ENCODE measurements at places on chromosomes 5 and 9.

- DNase-seq: no peak
These were observed 177.1 kb downstream of the NFIB start for GRCh38 chr9:14136646-14137370.

DNA sequence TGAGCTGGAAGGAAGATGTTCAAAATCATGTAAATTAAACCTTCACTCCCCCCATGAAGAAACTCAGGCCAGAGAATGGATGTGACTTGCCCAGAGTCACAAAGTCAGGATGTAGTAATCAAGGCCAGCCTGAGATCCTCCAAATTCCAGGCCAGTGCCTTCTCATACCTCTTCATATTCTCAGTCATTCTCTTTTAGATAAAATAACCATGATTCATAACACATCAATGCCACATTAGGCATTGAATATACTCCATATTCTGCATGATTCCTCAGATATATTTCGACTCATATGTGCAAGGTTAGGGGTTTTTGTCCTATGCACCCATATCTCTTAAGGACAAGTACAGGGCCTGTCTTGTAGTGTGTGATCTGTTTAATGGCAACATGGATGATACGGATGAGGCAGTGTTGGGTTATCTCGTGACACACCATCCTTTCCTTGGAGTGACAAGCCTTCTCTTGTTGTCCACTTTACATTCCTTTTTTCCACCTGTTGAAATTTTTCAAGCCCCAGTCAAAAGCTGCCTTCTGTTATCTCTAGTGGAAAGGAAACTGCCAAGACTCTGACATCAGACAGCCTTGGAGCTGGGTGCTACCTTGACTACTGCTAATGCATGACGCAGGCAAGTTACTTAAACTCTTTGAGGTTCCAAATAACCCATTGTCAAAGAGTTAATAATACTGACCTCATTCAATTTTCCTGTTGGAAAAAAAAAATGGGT is 227.5 kb upstream of the NR4A3 start:
- no peak for DNase-seq

GRCh38 chr9:114497236-114497635 is 8.0 kb downstream of the WHRN start:
- no peak for DNase-seq

DNA sequence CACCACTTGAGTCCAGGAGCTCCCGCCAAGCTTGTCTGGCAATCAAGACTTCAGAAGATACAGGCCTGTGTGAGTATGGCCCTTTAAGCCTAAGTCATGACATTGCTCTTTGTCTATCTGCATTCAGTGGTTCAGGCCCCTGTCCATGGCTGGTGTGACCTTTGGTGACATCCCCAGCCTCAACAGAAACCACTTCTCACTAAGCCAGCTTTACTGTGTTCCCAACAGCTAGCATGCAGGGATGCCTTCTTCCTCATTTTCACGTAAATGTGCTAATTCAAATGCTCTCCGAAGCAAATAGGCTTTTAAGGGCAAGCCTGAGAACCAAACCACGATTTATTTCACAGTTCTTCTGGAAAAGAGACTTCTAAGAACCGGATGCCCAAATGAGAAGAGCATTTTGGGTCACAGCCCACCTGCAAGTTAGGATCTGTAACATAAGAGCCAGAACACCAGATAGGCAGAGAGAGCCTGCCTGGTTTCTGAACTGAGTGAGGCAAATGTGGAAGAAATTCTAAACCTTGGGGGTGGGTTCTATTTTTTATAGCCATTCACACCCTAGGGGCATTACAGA is 14.9 kb downstream of the CD180 start:
- DNase-seq: no peak

DNA sequence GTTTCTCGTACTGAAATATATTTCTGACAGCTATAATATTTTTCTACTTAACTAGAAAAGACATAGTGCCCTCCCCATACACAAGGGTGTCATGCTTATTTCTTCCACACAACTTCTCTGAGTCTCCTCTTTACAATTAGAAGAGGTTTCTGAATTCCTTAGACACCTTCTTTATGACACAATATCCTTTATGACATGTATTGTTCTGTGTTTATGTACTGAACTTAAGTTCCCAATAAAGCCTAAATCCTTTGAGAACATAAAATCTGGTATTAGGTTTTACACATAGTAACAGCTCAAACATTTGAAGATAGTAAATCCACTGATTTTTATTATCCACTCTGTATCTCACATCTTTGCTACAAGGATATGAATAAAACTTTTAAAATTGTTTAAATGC is 32.5 kb downstream of the GRAMD2B start:
- no peak for DNase-seq

- DNase-seq: no peak
These were observed 19.5 kb downstream of the ERAP1 start for GRCh38 chr5:96788112-96788749.

- DNase-seq: no peak
These were observed 62.2 kb downstream of the ADAMTS16 start for GRCh38 chr5:5202321-5202720.

DNA sequence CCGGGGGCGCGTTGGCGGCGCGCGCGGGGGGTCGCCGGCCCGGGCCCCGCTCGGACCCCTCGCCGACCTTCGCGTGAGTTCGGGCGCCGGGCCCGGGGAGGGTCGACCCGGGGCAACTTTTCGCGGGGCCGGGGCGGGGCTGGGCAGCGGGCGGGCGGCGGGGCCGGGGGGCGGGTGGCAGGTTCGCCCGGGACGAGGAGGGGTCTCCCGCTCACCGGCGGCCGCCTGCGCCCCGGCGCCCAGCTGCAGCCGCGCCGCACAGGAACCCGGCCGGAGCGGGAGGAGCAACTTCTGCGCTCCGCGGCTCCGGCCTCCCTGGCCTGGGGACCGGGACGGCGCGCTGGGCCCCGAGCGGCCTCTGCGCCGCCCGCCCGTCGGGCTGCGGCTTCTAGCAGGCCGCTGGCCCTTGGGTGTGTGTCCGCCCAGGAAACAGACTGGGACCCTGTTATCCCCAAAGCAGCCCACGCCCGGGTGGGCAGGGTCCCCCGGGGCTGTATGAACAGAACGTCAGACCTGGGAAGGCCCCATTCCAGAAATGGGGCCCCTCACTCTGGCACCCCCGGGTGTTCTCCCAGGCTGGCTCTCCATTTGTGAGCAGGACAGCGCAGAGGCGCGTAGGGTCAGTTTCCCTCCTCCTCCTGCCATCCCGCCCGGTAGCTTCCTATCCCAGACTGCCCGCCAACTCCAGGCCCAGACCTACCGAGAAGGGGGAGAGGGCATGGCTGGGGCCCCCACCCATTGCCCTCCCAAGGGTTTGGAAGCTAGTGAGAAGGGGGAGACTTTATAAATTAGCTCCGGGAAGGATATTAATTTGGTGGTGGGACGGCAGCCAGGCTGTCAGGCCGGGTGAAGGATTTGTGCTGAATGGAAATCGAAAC is 708 bp downstream of the RXRA start:
- DNase-seq: peak; percentile 41

DNA sequence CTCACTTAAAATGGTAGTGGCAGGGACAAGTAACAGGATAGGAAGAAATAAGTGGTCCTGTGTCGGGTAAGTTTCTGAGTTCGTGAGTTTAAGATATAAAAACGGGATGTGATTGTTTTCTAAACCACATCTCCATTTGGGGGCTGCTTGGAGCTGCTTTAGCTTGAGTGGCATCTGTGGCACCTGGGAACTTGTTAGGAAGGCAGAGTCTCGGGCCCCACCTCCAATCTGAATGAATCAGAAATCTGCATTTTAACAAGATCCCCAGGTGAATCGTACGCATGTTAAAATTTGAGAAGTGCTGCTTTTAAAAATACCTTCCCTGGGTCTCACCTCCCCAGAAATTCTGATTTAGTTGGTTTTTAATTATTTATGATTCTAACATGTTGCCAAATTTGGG is 78.1 kb downstream of the CDH6 start:
- DNase-seq: no peak

DNA sequence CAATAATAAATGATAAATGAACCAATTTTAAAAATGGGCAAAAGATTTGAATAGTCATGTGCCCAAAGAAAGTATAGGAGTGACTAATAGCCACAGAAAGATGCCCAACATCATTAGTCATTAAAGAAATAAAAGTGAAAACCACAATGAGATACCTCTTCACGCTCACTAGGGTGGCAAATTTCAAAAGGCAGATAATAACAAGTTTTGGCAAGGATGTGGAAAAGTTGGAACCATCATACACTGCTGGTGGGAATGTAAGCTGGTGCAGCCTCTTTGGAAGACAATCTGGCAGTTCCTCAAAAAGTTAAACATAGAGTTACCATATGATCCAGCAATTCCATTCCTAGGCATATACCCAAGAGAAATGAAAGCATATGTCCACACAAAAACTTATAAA is 1819.8 kb downstream of the MAT2B start:
- no peak for DNase-seq

DNA sequence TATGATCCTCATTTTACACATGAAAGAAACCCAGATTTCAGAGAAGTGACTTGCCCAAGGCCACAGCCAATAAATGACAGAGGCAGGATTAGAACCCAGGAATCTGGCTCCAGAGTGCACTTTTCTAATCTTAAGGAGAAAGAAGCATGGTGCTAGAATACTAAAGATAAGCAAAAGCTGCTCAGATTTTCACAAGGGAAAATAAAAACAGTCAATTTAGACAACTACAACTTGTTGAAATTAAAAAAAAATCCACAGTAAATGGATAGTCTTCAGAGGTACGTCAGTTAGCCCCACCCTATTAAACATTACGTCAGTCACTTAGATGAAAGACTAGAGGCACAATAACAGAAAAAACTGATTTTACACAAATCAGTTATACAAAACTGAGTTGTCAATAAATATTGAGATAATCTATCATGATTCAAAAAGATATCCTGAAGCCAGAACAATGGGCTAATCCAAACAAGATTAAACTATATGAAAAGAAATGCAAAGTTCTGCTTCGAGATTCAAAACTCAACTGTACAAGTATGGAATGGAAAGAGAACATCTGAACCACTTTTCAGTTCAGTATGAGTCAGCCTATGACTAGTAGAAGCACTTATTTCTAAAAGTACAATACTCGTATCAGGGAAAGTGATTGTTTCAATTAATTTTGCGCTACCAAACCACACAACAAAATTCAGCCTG is 9.3 kb downstream of the TMEM245 start:
- no peak for DNase-seq

DNA sequence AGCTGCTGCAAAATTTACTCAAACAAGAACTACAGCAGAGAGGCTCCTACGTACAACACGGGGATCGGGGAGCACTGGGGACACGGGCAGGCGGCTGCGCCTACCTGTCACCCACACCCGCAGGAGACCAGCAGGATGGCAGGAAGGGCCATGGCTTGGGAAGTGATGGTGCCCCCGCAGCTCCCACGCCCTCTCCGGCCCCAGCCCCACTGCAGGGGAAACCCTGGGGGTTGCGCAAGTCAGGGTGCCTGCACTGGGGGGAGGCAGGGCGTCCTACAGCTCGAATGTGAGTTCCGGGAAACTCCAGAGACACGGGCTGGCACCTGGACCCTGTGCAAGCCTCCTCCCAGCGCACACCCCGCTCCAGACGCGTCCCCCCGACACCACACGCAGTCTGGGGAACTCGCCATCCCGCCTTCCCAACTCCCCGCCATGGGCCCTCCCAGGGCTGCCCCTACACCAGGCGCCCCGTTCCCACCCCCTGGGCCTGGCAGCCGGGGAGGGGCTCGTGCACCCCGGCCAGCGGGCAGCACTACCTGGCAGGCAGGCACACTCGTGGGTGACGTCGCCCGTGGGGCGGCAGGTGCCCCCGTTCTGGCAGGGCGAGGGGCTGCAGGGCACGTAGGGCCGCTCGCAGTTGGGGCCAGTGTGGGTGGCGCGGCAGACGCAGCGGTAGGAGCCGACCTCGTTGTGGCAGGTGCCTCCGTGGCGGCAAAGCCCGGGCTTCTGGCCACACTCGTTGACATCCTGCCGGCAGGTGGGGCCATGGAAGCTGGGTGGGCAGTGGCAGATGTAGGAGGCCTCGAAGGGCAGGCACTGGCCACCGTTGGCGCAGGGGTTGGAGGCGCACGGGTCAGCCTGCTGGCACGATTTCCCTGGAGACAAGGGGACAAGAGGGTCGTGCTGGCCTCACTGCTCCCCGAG is 23.3 kb downstream of the NOTCH1 start:
- no peak for DNase-seq

DNA sequence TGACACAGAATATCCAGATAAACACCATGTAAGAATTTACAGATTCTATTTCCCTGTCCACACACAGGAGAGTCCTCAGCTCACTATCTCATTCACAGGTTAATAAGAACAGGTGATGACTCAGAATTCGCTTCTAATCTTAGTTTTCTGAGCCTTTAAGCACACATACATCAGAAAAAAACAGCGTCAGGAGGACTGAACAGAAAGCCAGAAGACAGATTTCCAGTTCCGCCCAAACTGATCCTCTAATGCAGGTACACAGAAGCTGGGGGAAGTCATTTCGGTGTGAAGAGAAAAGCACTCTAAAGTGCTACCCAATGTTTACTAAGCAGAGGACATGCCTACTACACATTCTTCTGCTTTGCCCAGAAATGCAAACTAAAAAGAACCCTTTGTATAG is 1.6 kb downstream of the CEMIP2 start:
- DNase-seq: no peak

DNA sequence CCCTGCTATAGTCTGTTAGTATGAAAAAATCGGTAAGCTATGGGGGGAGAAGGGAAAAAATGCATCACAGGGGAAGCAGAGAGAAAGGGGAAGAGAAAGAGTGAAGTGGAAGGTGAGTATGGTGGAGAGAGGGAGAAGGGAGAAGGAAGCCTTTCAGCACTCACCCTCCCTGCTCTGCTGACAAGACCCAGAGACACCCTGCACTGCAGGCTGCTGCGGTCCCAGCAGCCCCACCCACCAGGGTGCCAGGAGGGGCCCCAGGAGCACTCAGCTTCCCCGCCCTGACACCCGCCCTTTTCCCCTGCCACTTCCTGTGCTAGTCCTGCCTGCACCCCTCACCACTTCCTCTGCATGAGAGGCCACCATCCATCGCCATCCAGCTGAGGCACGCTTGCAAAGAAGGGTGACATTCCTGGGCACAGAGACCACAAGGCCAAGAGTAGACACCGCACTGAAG is 12.7 kb downstream of the STK10 start:
- DNase-seq: peak; percentile 52

- no peak for DNase-seq
These were observed 7.4 kb downstream of the PHYKPL start for GRCh38 chr5:178225174-178225573.

GRCh38 chr5:54867310-54867944 is 118.0 kb downstream of the ESM1 start:
- no peak for DNase-seq

GRCh38 chr9:72926506-72926905 is 26.3 kb downstream of the ALDH1A1 start:
- no peak for DNase-seq

DNA sequence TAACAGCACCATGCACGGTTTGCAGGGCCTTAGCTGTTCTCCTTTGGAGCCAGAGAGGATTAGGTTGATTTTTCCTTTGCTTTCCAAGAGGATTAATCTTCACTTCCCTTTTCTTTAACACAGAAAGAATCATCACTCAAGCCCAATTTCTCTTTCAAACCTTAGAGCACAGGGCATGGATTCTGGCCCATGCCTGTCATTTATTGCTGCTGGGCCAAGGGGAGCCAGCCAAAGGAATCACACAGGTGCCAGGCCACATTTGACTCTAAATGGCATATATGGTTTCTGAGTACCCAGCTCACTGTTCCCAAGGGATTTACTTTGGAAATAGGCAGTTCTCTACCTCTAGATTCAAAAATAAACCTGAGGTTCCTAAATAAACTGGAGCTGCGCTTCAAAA is 58.3 kb downstream of the FBXL7 start:
- DNase-seq: no peak

All from C1 segment of cervical spinal cord (tissue), 14 donors.